ENCODE measurements at places on chromosomes 16 and 17.
A peak's percentile ranks its signal among the peaks of the same experiment; 100 is the strongest.

GRCh38 chr17:75539967-75540729, 14.7 kb downstream of the LLGL2 start:
- no peak for DNase-seq

DNA sequence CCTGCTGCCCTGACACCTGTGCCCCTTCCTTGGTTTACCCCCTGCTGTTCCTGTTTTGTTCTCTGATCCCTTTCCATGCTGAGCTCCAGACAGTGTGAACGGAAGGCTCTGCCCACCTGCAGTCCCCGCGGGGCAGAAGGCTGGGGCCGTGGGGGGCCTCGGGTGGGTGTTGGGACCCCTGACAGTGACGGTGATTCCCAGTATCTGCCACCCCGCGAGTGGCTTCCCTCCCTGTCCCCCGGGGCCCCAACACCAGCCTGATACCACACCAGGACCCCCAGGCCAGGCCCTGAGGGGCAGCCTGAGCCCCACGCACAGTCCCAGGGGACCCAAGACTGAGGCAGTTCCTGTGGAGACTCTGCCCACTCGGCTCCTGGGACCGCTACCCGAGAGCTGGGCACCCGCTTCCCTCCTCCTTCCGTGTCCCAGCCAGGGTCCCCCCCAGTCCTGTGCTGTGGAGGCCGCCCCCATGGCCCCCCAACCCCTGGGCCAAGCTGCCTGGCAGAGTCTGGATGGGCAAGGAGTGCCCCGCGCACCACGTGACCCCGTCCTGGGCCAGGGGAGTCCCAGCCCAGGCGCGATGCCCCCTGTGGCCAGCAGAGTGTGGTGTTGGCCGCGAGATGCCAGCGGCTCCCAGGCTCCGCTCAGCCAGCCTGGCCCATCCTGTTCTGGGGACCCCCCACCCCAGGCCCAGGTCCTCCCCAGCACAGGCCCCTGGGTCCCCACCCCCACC, 10.0 kb upstream of the C1QTNF8 start:
- DNase-seq: peak; percentile 34

DNA sequence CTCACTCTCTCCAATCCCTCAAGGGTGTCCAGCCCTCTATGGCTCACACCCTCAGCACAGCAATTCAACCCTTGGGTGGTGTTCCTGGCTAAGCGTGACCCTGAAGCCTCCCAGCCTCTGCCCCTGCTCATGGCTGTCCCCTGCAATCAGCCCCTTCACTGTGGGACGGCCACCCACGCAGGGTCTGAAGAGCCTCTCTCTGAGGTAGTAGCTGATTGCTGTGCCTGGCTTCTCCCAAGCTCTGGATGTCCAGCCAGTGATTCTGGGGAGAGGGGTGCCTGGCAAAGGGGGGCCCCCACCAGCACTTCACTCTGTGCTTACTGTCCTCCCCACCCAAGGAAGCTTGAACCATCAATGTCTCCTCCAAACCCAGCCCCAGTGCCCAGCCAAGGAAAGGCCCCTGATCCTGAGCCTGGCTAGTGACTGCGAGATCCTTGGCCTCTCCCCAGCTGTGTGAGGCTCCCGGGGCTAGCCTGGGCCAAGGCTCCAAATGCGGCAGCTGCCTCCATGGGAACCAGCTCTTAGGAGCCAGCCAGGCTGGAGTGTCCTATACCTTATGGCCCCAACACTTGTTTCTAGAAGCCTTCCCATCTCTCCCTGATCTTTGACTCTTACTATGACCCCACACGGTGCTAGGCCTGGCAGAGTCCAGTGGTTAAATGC, 9.9 kb downstream of the MTSS2 start:
- no peak for DNase-seq

- DNase-seq: peak; percentile 56
Observed at GRCh38 chr17:41496803-41497484, 7.2 kb upstream of the KRT36 start.

DNA sequence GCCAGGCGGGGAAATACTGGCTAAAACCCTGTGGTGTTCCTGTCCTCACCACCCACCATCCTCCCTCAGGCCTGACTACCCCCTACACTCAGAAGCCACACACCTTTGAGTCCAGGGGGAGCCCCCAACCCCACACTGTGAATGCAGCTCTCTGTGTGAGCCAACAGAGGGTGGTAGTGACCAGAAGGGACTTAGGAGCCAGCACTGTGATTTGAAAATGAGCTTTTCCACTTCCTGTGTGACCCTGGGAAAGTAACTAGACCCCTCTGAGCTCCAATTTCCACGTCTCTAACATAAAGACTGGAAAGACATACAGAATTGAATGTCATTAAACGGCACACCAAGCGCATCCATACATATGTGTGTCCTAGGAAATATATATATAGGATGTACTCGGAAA, 58.7 kb downstream of the SDK2 start:
- no peak for DNase-seq

Data from GM06990 (cell line).